ENCODE measurements at places on chromosomes 7 and 10.

- no peak for DNase-seq
Observed at GRCh38 chr10:91567815-91568214, 65.1 kb downstream of the PPP1R3C start.

DNA sequence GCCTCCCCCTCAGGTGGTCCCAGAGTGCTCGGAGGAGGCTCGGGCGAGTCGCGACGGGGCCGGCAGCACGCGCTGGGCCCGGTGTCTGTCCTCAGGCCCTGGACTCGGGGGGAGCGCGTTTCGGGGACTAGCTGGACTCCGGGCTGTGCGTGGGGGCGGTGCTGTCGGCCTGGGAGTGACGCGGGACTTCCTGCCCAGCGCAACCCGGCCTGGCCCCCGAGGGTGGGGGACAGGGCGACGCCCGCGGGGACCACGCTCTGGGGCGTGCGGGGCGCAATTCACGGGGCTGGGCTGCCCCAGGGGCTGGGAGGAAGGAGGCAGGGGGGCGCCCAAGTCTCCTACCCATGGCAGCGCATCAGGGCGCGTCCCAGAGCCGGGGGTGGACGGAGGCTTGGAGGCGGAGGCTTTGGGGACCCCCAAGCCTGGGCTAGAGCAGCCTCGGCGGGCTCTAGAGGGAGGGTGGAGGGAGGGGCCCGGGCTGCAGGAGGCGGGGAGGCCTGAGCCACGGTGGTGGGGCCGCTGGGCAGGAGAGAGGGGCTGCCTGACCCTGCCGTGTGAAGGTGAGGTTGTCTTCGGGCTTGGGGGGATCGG lies 2.3 kb upstream of the VENTX start:
- DNase-seq = no peak

DNA sequence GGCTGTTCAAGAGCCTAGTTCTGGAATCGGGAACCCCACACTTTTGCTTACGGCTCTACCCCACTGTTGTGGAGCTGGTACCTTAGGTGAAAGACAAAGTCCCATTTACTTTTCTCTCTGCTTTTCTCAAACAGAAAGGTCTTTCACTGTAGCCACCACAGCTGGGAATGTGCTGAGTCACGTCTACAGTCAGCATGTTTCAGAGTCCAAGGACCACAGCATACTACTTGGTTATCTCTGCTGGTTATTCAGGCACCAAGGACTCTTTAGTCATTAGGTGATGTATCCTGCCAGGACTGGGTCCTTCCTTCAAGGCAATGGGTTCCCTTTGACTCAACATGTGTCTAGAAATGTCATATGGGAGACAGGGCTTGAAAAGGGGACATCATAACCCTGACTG lies 266.8 kb upstream of the STEAP1 start:
- no peak for DNase-seq

DNA sequence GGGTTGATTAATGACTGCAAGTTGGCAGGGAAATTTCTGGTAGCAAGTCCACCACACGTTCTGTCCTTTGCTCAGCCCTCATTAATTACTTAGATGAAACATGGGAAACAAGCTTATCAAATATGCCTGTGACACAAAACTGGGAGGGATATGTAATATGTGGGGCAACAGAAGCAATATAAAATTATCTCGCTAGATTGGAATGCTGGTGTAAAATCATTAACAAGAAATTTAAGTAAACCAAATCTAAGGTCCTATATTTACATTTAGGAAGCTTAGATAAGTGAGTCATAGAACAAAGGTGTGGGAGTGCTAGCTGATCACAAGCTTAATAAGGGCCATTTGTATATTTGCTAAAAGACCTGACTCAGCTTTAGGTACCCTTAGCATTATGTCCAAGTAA lies 23.5 kb downstream of the TRPV5 start:
- no peak for DNase-seq

DNA sequence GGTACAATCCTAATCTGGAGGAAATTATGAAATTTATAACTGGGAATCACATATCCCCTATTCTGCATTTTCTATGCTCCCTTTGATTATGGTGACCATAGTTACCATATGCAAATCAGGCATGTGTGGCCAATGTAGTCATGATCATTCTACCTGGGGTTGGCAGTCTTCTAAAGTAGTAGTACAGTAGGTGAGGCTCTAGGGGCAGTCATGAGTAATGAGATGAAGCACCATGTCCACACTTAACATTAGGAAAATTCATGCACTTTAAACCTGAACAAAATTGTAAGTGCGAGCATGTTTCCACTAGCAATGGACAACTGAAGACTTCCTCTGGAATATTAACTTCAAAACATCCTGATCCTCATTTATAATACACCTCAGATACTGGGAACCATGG lies 545.9 kb downstream of the SUGCT start:
- DNase-seq = no peak

GRCh38 chr7:29806995-29807841 lies 910 bp downstream of the WIPF3 start:
- no peak for DNase-seq

- DNase-seq = no peak
Observed at GRCh38 chr10:72328045-72328828, 26.5 kb downstream of the DNAJB12 start.

DNA sequence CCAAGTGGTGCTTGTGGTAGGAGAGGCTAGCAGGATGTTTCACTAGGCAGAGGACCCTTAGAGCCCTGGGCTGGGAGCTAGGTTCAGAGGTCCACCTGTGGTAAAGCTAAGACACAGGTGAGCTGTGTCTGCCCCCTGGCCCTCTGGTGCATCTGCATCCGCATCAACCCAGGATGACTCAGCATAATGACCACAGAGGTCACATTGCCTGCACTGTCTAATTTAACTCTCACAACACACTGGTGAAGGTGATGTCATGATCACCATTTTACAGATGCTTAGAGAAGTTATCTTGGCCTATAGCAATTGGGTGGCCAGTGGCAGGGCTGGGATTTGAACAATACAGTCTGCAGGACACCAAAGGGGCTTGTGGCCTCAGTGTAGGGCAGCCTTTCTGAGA lies 33.1 kb downstream of the HABP2 start:
- no peak for DNase-seq

- DNase-seq = peak; percentile 23
Observed at GRCh38 chr10:28587270-28587969, 54.5 kb downstream of the WAC start.

DNA sequence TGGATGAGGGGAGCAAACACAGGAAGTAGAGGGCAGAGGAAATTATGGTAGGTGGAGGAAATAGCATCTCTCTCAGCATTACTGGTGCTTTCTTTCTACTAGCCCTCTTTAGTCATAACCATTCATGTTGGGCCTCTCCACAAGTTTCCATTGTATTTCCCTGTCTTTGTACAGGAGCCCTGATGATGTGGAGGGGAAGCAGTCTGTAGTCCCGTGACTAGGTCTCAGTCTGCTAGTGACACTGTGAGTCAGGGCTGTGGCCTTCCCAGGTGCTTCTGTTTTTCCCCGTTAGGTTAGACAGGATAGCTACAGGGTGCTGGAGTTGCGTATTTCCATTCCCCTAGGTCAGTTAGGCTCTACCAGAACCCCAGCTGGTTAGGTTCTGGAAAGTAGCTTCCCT lies 82.9 kb upstream of the NAMPT start:
- DNase-seq = no peak

- DNase-seq = no peak
Observed at GRCh38 chr7:27345164-27345887, 102.7 kb downstream of the EVX1 start.

- DNase-seq = no peak
Observed at GRCh38 chr7:28755255-28755654, 202.9 kb downstream of the TRIL start.

GRCh38 chr10:24834869-24835268 lies 111.2 kb upstream of the ARHGAP21 start:
- no peak for DNase-seq

DNA sequence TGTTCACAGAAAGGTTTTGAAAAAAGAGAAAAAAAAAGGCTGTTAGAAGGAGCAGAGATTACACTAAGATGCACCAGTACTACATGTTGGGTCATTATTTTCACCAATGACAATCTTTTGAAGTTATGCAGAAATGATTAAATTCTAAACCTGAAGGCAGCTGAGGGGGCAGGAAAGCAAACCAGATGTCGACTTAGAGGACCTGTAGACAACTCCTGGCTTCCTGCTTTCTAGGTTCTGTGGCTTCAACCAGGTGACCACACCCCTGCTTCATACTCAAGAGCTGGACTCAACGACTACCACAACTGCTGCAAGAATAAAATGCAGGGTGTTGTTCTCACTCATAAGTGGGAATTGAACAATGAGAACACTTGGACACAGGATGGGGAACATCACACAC lies 30.0 kb downstream of the MYOF start:
- no peak for DNase-seq

- DNase-seq = no peak
Observed at GRCh38 chr7:4659551-4660286, 22.4 kb upstream of the FOXK1 start.

DNA sequence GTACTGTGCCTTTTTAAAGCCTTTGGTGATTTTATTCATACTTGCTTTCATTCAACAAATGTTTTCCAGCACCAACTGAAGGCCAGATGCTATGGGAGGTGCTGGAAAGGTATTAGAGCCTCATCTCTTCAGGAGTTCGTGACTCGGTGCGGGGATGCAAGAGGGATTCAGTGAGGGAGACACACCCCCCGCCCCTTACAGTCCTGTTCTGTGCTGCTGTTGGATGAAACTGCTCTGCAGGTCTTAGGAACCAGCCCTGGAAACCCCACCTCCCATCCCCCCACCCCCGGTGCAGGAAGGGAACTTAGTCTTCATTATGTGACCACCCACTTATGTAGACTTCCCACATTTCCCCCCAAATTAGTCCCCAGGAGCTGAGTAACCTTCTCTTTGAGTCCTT lies 110.4 kb downstream of the INSYN2A start:
- DNase-seq = no peak

- no peak for DNase-seq
Observed at GRCh38 chr10:86341361-86341811, 25.2 kb downstream of the GRID1 start.

DNA sequence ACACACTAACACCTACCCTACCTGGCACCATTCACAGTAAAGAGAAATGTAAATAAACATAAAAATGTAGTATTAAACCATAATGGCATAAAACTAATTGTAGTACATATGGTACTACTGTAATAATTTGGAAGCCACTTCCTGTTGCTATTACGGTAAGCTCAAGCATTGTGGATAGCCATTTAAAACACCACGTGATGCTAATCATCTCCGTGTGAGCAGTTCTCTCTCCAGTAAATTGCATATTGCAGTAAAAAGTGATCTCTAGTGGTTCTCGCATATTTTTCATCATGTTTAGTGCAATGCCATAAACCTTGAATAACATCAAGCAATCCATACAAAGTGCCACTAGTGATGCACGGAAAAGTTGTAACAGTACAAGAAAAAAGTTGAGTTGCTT lies 75.4 kb downstream of the CFTR start:
- no peak for DNase-seq

GRCh38 chr7:90401989-90402388 lies 1.3 kb upstream of the CLDN12 start:
- DNase-seq = peak; percentile 31

GRCh38 chr7:2619116-2619515 lies 12.7 kb upstream of the TTYH3 start:
- DNase-seq = no peak

DNA sequence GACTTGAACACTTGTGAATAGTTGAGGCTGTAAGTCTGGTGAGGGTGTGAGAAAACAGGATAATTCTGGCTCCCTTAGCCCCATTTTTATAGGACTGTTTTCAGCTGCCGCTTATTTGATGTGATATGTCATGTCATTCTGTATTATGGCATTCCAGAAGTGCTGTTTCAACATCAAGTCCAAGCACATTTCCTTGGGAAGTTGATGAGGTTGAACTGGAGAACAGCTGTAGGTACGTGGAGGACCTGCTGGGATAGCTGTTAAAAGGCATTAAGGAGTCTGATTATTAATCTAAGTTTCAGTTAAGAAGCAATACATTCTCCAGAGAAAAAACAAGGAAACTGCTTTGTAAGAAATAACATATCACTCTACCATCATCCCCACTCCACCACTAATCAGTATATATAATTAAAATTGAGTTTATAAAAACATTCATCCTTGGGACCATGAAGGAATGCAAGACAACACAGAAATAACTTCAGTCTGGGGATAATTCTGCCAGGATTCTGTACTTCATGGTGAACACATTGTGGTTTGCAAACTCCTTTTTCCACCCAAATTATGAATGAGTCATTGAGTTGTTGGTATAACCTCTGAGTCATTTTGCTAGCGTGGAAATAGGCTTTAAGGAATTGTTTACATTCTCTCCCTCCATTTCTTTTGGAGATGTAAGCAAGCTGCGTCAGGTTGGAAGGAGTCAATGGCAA lies 39.9 kb upstream of the TMEM229A start:
- DNase-seq = no peak

DNA sequence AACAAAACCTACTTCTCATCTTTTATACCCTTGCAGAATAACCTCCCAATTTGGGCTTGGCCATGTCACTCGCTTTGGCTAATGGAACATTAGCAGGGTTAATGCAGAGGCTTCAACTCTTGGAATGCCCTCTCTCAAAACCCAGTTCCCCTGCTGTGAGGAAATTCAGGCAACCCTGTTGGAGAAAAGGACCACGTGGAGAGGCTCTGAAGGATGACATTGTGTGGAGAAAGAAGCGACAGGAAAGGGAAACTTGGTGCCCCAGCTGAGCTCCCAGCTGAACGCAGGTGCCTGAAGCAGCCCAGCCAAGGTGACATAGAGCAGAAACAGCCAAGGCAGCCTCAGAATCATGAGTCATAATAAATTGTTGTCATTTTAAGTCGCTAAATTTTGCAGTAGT lies 214.2 kb upstream of the GHITM start:
- no peak for DNase-seq

DNA sequence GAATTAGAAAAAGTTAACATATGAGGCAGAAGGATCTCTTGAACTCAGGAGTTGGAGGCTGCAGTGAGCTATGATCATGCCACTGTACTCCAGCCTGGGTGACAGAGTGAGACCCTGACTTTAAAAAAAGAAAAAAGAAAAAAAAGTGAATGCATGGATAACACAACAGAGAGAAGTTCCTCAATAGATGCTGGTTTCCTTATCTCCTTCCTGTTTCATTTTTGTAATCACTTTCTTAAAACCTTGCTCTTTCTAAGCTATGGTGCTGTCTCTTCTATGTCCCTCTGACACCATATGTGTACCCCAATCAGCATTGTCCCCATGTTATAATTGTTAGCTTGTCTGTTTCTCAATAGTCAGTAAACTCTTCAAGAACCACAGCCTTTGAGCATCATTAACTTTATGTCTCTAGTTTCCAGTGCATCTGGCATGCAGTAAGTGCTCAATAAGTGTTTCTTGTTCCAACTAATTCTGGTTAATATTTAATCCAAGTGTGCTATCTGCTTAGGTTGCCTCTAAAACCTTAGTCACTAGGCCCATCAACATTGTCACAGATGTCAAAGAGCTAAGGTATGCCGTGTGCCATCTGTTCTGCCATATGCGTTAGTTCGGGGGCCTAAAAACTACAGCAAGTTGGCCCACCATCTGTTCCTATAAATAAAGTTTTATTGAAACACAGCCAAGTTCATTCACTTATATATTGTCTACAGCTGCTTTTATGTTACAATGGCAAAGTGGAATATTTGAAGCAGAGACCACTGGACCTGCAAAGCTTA lies 36.2 kb downstream of the MPP7 start:
- DNase-seq = no peak
